ENCODE measurements at places on chromosomes 7 and 10. TPM values are rescaled to one million over a fixed set of nuclear protein-coding genes. Genes with fewer than 3 reads are reported as not detected.

CXCL12 gene
- 0.67 TPM for total RNA-seq

C1QL3 gene
- total RNA-seq = not detected

FAM221A gene
- total RNA-seq = 0.51 TPM

NXPH1 gene
- not detected for total RNA-seq

C10orf53 gene
- not detected for total RNA-seq

KCNH2 gene
- total RNA-seq = 0.05 TPM

GJD4 gene
- total RNA-seq = 0.08 TPM

RHBDD2 gene
- 83.4 TPM for total RNA-seq

DNA sequence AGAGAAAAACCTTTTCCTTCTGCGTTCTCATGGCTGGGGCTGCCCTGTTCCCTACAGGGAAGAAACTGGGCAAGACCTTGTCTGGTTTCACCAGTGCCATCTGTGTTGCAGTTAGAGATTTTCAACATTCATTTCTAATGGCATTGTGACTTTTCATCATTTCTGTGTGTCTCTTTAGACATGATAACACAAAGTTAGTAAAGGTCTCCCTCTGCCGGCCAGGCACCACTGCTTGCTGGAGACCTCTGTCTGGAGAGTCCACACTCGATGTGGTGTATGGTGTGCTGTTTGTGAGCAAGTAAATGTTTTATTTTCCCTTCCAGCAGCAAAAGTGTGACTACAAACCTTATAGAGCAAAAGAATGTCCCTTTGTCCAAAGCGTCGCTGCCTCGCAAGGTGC, 213.5 kb downstream of the PAXIP1 start:
- peak; percentile 77 for DNase-seq

- DNase-seq = peak; percentile 20
These were observed 21.4 kb downstream of the TMEM196 start for GRCh38 chr7:19752020-19752419.

DNA sequence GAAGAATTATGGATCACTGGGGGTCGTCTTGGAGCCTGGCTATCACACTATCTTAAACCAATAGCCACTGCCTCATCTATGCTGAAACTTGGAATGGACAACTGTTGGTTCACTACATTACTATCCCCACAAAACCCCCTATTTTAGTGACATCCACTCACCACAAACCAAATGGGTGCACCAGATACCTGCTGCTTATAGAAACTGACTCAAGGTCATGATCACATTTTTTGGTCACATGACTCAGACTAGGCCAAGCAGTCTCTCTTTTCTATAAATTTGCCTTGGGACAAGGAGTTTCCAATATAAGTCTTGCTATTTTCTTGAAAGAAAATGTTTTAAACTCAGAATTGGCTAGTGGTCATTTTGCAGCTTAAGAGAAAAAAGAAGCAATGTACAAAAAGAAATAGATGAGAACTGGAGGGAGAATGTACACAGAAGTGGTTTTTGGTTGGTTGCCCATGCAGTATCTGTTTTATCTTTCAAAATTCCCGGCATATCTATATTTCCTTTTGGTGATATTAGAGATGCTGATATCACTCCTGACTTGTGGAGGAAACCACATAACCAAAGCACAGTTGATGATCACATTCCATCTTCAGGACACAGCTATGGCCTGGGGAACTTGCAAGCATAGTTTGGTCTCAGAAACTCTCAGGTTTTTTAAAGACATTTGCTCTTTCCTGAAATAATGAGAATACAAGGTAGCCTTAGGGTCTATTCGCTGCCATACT, 85.2 kb upstream of the CACNA2D1 start:
- DNase-seq = no peak

- DNase-seq = no peak
These were observed 203.1 kb upstream of the VSTM2A start for GRCh38 chr7:54339073-54339472.

GRCh38 chr7:34902182-34902581, 135.1 kb downstream of the DPY19L1 start:
- DNase-seq = no peak

- DNase-seq = peak; percentile 46
These were observed 92.4 kb downstream of the TMEM106B start for GRCh38 chr7:12303495-12303894.

DNA sequence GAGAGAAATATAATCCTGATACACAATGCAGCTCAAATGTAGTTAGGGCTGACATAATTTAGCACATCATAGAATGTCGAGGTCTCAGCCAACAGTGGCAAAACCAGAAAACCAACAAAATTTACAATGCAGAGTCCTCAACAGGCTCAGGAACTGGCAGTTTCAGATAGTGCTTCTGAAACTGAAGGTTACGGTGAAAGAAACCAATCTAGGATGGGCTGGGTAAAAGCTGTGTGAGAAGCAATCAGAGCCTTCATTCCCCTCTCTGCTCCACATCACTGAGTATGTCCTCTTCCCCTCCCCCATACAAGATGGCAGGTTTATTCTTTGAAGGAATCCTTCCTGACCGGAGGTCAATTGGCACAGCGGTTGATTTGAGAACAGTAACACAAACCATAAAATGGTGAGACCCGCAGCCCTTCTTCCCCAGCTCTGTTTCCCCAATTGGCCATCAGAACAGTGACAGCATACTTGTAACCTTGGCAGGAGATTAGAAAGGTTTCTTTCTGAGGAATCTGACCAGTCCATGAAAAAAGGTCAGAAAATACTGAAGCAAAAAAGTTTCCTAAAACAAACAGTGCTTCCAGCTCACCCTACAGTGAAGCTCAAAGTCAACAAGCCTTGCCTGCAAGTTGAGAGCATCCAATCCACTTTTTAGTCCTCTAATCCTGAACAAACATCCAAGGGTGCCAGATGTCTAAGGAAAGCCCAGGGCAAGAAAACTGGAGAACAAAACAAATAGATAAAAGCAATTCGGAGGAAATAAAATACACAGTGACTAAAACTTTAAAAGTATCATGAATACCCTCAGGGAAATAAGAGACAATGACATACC, 53.9 kb upstream of the IL6 start:
- DNase-seq = no peak

GRCh38 chr10:43781480-43782361, 133.0 kb upstream of the ZNF32 start:
- no peak for DNase-seq

DNA sequence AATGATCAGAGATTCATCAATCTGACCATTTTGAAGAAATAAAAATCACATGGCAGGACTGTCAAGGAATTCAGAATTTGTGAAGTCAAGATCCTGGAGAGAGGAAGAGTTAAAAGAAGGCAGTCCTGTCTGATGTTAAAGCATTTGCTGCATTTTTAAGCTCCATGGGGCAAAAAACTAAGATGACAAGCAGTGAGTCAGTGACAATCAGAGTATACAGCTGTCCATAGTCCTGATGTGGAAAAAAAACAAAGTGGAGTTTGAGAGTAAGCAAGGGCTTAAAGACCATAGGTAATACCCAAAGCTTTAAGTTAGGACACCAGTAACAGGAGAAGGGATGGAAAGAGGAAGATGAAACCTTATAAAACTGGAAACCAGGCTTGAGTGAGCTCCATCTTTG, 412.7 kb upstream of the ANKRD30A start:
- no peak for DNase-seq

GRCh38 chr10:79132681-79133381, 64.1 kb downstream of the ZMIZ1 start:
- DNase-seq = no peak

DNA sequence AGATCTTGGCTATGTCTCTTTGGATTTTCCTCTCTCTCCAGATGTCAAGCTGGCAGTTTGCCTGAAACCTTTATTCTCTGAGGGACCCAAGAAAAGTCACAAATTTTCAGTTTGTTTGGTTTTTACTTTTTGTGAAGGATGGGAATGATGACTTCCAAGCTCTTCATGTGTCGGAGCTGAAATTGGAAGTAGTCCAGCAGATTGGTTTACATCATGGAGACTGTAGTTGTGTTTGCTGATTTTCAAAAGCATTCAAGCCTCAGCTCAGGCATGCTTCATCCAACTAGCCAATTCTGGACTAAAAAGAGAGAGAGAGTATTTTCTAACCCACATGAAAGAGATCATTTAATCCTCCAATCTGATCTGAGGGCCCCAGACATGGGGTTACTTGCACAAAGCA, 326.2 kb upstream of the AUTS2 start:
- DNase-seq = no peak

- no peak for DNase-seq
These were observed 50.8 kb downstream of the ESYT2 start for GRCh38 chr7:158778471-158778870.

- no peak for DNase-seq
These were observed 13.9 kb downstream of the TRPV5 start for GRCh38 chr7:142919656-142920055.

DNA sequence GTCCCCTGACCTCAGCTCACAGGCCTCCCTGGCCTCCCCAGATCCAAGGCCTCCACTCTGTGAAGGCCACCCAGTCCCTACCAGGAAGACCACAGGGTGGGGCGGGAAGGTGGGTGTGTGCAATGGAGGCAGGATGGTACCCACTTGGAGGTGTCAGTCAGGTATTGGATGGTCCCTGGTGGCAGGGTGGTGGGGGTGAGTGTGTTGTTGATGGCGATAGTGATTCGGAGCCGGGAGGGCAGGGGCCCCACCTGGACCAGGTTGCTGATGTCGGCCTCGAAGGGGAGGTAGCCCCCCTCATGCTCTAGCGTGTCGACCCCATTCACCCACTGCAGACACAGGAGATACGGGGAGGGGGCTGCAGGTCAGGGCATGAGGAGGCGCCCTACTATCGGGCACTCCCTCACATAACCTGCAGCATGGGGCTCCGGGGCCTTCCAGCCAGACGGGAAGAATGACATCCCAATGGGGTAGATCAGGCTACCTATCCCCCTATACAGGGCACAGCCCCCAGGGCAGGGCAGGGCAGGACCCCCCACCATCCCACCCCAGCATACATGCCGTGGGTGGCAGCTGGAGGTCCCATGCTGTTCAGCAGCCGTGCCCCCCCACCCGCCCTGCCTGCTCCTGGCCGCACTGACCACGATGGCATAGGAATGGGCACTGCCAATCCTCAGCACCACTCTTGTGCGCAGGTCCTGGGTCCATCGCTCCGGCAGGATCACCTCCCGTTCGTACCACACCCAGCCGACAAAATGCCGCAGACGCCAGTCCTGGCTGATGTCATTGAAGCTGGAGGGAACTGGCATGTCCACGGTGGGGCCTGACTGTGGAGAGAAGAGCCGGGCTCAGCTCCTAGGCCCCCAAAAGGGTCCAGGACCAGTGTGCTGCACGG, 2.2 kb downstream of the GUSB start:
- DNase-seq = no peak

- DNase-seq = no peak
These were observed 38.9 kb downstream of the BRAF start for GRCh38 chr7:140885735-140886334.

GRCh38 chr7:80053124-80053523, 81.5 kb upstream of the GNAI1 start:
- DNase-seq = no peak

DNA sequence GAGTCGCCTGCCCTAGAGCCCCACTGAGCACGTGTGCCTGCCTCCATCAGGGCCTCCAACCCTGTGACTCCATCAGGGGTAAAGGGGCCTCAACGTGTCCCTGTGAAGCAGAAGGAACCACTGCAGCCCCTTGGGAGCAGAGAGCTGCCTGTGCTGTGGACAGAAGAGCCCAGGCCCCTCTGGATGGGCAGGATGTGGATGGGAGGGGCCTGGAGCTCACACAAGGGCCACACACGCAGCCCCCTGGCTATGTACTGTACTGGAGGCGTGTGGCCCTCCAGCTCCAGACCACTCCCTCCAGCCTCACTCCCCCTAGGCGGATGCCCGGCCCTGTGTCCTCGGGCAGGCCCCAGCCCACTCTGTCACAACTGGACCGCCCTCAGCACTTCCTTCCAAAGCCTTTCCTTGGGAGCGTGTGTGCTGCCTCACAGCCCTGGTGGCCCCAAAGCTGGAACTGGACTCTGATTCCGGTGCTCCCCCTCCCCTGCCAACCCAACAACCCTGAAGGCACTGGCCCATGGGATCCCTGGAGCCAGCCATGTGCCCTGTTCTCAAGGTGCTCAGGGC, 238.0 kb downstream of the TCERG1L start:
- DNase-seq = no peak

DNA sequence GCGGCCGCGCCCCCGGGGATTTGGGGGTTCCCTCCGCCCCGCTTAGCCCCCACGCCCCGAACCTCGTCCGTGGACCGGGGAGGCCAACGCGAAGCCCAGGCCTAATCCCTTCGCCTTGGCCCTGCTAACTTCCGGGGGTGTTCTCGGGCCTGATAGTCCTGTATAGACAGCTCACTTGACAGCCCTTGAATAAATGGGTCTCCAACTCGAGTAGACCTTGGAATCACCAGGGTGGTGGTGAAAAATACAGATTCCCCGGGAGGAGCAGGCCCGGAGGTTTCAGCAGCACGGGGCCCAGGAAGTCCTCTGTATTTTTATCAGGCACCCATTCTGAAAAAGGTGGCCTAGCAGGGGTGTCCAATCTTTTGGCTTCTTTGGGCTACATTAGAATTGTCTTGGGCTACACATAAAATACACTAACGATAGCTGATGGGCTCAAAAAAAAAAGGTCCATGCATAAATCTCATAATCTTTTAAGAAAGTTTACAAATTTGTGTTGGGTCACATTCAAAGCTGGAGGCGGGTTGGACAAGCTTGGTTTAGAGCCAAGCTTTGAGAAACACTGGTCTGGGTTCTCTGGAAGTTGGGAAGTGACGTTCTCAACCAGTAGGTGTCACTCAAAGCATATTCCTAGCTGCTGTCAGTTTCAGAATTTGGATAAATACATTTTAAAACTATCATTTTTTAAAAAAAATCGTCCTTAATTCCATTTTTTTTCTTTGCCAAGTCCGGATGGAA, 221.7 kb downstream of the PHTF2 start:
- DNase-seq = peak; percentile 81

DNA sequence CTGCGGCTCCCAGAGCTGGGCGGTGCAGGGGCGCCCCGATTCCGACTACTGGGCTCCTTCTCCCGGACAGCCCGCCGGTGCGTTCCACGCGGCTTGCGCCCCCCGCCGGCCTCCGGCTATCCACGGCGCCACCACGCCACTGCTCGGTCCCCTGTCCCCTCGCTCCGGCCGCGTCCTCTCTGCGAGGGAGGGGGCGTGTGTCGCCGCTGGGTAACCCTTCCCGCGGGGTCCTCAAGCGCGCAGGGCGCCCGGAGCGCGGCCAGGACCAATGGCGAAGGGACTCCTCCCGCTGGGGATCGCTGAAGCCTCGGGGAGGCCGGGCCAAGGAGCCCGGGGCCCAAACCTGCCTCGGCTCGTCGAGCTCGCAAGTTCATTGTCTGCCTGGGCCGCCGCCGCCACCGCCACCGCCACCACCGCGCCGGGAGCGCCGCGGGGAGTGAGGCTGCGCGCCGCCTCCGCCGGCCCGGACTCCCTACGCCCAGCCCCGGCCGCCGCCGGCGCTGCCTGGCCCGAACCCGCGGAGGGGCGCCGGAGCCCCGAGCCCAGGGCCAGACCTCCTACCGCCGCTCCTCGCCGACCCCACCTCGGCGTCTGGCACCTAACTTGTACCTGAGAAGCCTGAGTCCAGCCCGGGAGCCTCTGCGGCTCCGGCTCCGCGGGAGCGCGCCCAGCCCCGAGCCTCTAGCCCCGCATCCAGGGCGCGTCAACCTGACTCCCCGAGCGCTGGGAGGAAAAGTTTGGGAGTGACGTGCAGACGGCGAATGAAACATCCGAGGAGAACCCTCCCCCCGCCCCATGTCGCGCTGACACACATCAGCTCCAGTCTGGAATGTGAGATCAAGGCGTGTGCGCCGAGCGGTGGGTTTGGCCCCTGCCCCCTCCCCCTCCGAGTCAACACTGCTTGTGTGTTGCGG, at the start of gene CHST15:
Gene CHST15, minus strand, starts transcription at position 739 of the 914 bp plus-strand sequence. CDS start 47,386 bp downstream, outside the sequence.
- no peak for DNase-seq

Measured in SK-MEL-5 (cell line).